Activated B cell treated with CpG ODN at 0.5 μM for 24 hours (primary cell): ENCODE measurements at places on chromosomes 16 and 17. TPM values are rescaled to one million over a fixed set of nuclear protein-coding genes. Genes with fewer than 3 reads are reported as not detected.
A peak's percentile ranks its signal among the peaks of the same experiment; 100 is the strongest.

Gene CFAP119
- total RNA-seq: 6.2 and 8.8 TPM in 2 replicates

Gene CD300LB
- total RNA-seq: not detected in 2 replicates

Gene CD300H
- total RNA-seq: not detected in 2 replicates

Gene TLCD2
- 0.02 and 0.04 TPM in 2 replicates for total RNA-seq

Gene CALB2
- not detected in 2 replicates for total RNA-seq

Gene SRL
- not detected in 2 replicates for total RNA-seq

DNA sequence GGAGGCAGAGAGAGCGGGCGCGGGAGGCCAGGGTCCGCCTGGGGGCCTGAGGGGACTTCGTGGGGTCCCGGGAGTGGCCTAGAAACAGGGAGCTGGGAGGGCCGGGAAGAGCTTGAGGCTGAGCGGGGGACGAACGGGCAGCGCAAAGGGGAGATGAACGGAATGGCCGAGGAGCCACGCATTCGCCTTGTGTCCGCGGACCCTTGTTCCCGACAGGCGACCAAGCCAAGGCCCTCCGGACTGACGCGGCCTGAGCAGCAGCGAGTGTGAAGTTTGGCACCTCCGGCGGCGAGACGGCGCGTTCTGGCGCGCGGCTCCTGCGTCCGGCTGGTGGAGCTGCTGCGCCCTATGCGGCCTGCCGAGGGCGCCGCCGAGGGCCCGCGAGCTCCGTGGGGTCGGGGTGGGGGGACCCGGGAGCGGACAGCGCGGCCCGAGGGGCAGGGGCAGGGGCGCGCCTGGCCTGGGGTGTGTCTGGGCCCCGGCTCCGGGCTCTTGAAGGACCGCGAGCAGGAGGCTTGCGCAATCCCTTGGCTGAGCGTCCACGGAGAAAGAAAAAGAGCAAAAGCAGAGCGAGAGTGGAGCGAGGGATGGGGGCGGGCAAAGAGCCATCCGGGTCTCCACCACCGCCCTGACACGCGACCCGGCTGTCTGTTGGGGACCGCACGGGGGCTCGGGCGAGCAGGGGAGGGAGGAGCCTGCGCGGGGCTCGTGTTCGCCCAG lies 1.2 kb upstream of the CBX4 start:
- DNase-seq: peak; percentile 42
- peaks cover 20% of the 10 kb centered on the region for H3K27me3 ChIP-seq
- H3K27ac ChIP-seq: peak overlapping the region; percentile 30
- H3K4me1 ChIP-seq: peaks cover 63% of the 10 kb centered on the region

GRCh38 chr17:72053449-72053848 lies 67.4 kb upstream of the SOX9 start:
- no peaks in the 10 kb centered on the region for H3K27me3 ChIP-seq
- no peak overlapping the region for H3K27ac ChIP-seq
- H3K4me1 ChIP-seq: no peaks in the 10 kb centered on the region
- no peak overlapping the region for H3K4me3 ChIP-seq

DNA sequence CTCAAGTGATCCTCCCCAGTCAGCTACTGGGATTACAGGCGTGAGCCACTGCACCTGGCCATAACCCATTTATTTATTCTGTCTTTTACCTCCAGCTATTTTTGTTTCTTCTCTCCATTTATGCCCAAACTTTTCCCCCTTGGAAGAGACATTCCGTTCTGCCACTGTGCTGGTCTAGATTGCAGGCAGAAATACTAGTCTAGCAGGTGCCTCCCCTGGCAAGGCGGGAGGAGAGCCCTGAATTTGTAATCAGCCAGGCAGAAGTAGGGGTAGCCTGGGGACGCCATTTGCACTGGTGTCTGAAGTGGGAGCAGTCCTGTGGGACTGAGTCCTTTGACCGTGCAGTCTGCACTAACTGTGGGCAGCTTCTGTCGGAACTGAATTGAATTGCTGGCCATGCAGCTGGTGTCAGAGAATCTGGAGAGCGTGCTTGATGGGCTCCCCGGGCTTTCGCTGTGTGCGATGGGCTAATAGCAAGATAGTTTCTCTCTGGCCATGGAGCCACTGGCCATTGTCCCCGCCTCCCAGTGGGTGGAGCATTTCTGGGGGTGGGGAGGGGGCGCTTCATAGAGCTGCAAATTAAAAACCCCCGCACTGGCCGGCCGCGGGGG lies 31.5 kb upstream of the LITAF start:
- H3K27me3 ChIP-seq: no peaks in the 10 kb centered on the region
- H3K4me3 ChIP-seq: no peak overlapping the region
- no peaks in the 10 kb centered on the region for H3K36me3 ChIP-seq
- DNase-seq: no peak
- H3K27ac ChIP-seq: peak overlapping the region; percentile 50

DNA sequence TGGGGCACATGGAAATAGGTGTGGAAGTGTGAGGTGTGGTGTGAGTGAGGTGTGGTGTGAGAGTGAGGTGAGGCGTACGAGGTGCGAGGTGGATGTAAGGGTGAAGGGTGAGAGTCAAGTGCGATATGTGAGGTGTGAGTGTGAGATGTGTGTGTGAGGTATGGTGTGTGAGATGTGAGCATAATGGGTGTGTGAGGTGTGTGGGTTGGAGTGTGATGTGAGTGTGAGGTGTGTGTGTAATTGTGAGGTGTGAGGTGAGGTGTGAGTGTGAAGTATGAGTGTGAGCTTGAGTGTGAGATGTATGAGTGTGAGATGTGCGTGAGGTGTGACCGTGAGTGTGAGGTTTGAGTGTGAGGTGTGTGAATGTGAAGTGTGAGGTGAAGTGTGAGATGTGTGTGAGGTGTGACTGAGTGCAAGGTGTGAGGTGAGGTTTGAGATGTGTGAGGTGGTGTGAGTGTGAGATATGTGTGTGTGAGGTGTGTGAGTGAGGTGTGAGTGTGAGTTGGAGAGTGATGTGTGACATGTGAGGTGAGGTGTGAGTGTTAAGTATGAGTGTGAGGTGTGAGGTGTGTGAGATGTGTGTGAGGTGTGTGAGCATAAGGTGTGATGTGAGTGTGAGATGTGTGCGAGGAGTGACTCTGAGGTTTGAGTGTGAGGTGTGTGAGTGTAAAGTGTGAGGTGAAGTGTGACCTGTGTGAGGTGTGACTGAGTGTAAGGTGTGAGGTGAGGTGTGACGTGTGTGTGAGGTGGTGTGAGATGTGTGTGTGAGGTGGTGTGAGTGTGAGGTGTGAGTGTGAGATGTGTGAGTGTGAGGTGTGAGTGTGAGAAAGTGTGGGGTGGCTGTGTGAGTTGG lies 354.0 kb downstream of the FOXL1 start:
- DNase-seq: no peak
- H3K27ac ChIP-seq: no peak overlapping the region
- H3K4me3 ChIP-seq: no peak overlapping the region
- H3K36me3 ChIP-seq: no peaks in the 10 kb centered on the region
- peaks cover 2% of the 10 kb centered on the region for H3K4me1 ChIP-seq
- peaks cover 51% of the 10 kb centered on the region for H3K27me3 ChIP-seq

GRCh38 chr16:19307587-19308241 lies 22.2 kb downstream of the CLEC19A start:
- no peaks in the 10 kb centered on the region for H3K36me3 ChIP-seq
- no peak for DNase-seq
- no peaks in the 10 kb centered on the region for H3K4me1 ChIP-seq
- H3K27me3 ChIP-seq: no peaks in the 10 kb centered on the region
- no peak overlapping the region for H3K27ac ChIP-seq
- no peak overlapping the region for H3K4me3 ChIP-seq

GRCh38 chr17:45111850-45112249 lies 20.5 kb downstream of the PLCD3 start:
- no peak overlapping the region for H3K27ac ChIP-seq
- no peaks in the 10 kb centered on the region for H3K27me3 ChIP-seq
- H3K4me1 ChIP-seq: peaks cover 13% of the 10 kb centered on the region
- peaks cover 24% of the 10 kb centered on the region for H3K36me3 ChIP-seq

DNA sequence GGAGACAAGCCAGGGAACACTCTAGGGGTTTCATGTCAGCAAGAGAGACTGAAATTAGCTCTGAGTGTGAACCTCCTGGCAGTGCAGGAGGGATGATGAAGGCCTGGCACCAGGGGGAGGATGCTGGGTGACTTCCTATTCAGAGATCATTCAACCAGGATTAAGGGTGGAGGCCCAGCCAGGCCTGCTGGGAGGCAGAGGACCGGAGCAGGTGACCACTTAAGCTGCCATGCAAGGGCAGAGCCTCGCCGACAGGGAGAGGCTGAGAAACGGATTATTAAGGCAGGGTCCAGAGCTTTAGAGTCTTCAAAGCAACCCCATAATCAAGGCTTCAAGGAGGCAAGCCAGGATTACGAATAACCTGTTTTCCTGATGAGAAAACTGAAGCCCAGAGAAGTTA lies 10.6 kb upstream of the SRCIN1 start:
- H3K36me3 ChIP-seq: no peaks in the 10 kb centered on the region
- no peak overlapping the region for H3K27ac ChIP-seq
- H3K4me1 ChIP-seq: no peaks in the 10 kb centered on the region
- peaks cover 39% of the 10 kb centered on the region for H3K27me3 ChIP-seq
- no peak for DNase-seq
- no peak overlapping the region for H3K4me3 ChIP-seq

DNA sequence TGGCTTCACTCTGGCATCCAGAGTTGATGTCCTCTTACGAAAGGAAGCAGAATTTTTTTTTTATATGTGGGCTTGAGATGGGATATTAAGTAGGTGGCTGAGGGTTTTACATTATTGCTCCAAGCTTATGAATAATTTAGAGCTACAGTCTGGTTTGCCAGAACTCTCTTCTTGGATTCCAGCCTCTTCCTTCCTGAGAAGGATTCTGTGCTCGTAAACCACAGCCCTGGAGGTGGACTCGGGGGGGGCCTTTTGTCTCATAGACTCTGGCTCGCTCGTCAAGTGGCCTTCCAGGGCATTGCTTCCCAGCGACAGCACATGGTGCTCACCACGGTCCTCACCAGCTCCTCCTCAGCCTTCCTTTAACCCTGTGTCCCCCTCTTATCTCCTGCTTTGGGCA lies 43.2 kb downstream of the TMEM11 start:
- H3K27ac ChIP-seq: no peak overlapping the region
- DNase-seq: no peak
- H3K4me1 ChIP-seq: peaks cover 17% of the 10 kb centered on the region
- no peak overlapping the region for H3K4me3 ChIP-seq

GRCh38 chr16:89150981-89151380 lies 20.6 kb upstream of the CDH15 start:
- no peak overlapping the region for H3K4me3 ChIP-seq
- peaks cover 17% of the 10 kb centered on the region for H3K4me1 ChIP-seq
- DNase-seq: no peak
- peaks cover 52% of the 10 kb centered on the region for H3K36me3 ChIP-seq

- H3K27ac ChIP-seq: no peak overlapping the region
- H3K36me3 ChIP-seq: peaks cover 45% of the 10 kb centered on the region
- H3K4me3 ChIP-seq: peak overlapping the region; percentile 96
- H3K27me3 ChIP-seq: no peaks in the 10 kb centered on the region
- DNase-seq: no peak
Observed at GRCh38 chr17:47829870-47830269, 1.5 kb downstream of the MRPL10 start.

DNA sequence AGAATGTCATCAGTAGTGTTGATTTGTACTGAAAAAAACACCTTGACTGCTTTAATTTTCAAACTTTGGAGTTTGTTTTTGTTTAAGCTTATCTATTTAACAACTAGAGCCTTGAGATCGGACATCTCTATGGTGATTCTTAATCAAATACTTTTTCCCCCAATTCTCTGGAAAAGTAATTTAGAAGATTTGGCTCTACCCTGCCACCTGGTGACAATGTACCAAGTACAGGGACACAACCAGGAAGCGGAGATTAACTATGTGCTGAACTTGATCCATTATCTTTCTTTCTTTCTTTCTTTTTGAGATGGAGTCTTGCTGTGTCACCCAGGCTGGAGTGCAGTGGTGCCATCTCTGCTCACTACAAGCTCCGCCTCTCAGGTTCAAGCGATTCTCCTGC lies 30.8 kb downstream of the USP43 start:
- H3K4me3 ChIP-seq: no peak overlapping the region
- H3K4me1 ChIP-seq: no peaks in the 10 kb centered on the region
- H3K27me3 ChIP-seq: no peaks in the 10 kb centered on the region
- H3K36me3 ChIP-seq: no peaks in the 10 kb centered on the region
- no peak overlapping the region for H3K27ac ChIP-seq
- no peak for DNase-seq

DNA sequence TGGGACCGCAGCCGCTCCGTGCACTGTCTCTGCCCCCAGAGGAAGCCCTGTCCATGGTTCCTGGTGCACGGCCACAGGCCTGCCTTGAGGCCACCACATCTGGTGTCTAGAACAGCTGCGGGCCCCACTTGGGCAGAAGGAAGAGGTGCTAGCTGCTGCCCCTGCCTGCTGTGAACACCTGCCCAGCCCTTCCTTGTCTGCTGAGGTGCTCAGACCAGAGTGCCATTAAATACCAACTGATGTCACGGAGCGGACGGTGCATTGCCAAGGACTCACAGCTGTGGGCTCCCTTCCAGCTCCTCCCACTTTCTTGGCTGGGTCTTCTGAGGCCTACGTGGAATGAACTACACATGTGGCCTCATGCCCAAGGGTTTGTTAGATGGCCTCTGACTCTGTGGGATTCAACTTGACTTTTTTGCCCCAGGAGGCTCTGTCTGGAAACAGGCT lies 146.1 kb downstream of the RAB11FIP4 start:
- no peak for DNase-seq
- H3K36me3 ChIP-seq: peaks cover 10% of the 10 kb centered on the region
- no peaks in the 10 kb centered on the region for H3K27me3 ChIP-seq
- H3K27ac ChIP-seq: peak overlapping the region; percentile 92

DNA sequence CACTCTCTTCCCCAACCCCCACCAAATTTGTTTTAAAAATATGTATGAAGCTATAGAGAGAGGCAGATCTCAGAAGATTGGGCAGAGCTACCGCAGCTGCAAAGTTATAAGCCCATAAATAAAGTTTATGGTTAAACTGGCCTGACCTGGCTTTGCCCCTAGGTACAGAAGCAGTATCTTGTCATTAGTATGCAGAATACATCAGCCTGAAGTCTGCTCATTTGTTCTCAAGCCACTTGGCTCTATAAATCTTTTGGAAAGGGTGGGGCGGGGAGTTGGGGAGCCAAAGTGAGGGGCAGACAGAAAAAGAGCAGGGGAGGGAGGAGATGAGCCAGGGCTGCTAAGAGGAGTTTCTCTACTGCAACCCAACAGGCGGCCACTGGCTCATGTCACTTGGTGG lies 113.2 kb downstream of the SOX9 start:
- peaks cover 5% of the 10 kb centered on the region for H3K27me3 ChIP-seq
- H3K4me1 ChIP-seq: no peaks in the 10 kb centered on the region
- no peak overlapping the region for H3K4me3 ChIP-seq
- DNase-seq: no peak

- DNase-seq: no peak
- H3K27me3 ChIP-seq: peaks cover 53% of the 10 kb centered on the region
- H3K36me3 ChIP-seq: no peaks in the 10 kb centered on the region
- no peak overlapping the region for H3K4me3 ChIP-seq
- peaks cover 3% of the 10 kb centered on the region for H3K4me1 ChIP-seq
Observed at GRCh38 chr16:66267292-66268014, 99.0 kb upstream of the CDH5 start.

- peak within 1 kb of the TSS; percentile 82 for H3K27ac ChIP-seq
- no peaks in the 10 kb centered on the region for H3K36me3 ChIP-seq
Observed at GRCh38 chr17:82228842-82229697, at the start of gene SLC16A3. TSS of gene SLC16A3 (plus strand) at chr17:82229042. CDS start at chr17:82236009, 6,967 bp downstream.
